ENCODE measurements at places on chromosomes 5 and 9.

DNA sequence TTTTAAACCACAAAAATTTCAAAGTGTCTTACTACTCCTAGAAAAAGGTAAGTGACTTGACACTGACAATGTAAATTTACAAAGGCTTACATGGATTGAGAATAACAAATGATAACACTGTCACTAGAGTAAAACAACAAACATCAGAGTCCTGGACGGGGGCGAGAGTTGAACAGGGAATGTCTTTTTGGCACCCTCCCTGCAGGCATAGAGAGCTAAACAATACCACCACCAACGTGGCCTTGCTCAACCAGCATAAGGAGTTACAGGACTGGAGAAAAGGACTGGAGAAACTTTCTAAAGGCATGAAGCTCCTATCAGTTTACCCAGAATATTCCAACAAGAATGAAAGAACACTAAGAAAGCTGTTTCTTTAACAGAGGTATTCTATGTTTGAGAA, 55.3 kb downstream of the PTBP3 start:
- no peak for DNase-seq

DNA sequence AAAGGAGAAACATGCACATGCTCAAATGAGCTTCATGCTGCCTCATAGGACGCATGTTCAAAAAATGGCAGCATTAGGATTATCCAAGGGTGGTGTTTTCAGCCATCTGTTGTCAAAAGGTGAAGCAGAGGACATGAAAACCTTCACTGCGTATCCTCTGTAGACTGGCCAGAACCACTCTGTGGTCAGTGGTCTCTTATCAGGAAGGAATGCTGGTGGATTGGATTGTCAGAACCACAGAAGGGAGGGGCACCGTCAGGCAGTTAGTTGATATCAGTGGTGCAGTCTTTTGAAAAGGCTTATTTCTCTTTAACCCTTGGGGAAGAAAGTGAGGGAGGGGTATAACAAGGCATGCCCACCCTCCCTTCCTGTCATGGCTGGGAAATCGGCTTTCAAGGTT, 100.1 kb downstream of the FBXL7 start:
- no peak for DNase-seq

- DNase-seq: no peak
These were observed 139.2 kb upstream of the LHFPL2 start for GRCh38 chr5:78787783-78788182.

DNA sequence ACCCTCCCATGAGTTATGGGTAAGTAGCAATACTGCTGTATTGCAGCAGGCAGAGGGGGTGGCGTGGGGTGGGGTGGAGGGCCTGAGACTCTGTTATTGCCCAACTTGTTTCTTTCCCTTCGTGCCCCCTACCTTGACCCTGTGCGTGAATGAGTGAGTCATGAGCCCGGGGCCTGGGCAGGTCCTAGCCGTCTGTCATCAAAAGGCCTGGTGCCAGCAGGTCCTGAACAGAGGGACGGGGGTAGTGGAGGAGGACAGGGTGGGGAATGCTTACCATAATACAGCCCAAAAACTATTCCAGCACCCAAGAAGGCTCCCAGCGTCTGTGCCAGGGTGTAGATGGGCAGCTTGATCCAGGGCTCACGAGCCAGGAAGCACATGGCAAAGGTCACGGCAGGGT, 4.3 kb downstream of the AQP3 start:
- DNase-seq: no peak

DNA sequence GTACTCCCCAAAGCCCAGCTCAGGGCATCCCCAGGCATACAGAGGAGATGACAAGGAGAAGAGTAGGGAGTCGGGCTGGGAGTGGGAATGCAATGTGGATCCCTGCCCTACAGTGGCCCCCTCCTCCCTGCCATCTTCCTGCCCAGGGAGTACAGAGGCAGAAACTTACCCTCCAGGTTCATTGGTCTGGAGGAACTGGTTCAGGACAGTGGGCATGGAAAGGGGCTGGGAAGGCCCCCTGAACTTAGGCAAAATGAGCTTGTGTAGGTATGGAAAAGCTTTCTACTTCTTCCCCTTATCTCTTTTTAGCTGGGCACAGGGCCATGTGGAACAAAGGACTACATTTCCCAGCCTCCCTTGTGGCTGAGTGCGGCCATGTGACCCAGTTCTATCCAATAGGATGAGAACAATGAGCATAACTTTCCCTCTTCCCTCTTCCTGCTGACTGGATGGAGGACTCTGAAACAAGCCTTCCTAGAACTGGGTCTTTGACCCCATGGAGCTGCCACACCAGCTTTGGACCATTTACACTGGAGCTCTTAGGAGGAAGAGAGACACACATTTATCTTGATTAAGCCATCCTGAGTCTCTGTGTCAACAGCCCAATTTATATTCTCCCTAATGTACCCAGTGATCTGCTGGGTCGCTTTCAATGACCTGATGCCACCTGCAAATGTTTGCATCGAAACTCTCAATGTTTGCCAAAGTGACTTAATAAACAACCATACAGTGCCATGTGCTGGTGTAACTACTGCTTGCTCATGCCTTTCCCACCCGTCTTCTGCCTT, 25.0 kb upstream of the HMCN2 start:
- no peak for DNase-seq

- DNase-seq: no peak
These were observed 324.4 kb downstream of the ENC1 start for GRCh38 chr5:74316064-74316603.

DNA sequence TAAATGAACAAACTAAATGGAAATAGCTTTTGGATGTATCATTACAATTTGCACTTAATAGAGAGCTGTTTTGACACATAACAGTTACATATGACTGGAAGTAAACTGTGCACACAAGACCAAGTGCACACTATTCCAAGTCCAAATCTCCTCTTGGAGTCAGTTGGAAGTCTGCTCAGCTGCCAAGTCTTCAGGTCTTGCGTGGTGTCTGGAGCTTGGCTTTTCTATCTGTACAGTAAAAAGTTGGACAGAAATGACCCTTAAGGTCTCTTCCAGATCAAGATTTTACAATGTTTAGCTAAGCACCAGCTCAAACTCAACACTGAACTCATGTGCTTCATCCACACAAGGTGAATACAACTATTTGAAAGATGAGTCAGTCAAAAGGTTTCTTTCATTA, 456.9 kb downstream of the RASEF start:
- DNase-seq: no peak

DNA sequence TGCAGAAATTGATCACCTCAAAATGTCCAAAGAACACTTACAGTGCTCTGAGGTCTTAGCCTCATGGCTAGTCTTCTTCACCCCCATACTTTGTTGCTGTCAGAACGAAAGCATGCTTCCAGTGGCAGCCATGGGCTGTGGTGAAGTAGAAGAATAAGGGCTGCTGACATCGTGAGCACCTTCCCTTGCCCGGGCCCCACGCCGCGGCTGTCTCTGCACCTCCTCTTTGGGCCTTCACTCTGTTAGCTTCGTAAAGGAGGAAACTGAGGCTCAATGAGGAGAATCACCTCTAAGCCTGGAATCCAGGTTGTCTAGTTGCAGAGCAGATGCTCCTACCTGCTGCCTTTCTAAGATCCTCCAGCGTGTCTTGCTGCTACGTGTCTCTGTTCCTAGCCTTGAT, 139.5 kb upstream of the SLC28A3 start:
- no peak for DNase-seq

- DNase-seq: no peak
These were observed 13.6 kb upstream of the SYNPO start for GRCh38 chr5:150626853-150627276.

DNA sequence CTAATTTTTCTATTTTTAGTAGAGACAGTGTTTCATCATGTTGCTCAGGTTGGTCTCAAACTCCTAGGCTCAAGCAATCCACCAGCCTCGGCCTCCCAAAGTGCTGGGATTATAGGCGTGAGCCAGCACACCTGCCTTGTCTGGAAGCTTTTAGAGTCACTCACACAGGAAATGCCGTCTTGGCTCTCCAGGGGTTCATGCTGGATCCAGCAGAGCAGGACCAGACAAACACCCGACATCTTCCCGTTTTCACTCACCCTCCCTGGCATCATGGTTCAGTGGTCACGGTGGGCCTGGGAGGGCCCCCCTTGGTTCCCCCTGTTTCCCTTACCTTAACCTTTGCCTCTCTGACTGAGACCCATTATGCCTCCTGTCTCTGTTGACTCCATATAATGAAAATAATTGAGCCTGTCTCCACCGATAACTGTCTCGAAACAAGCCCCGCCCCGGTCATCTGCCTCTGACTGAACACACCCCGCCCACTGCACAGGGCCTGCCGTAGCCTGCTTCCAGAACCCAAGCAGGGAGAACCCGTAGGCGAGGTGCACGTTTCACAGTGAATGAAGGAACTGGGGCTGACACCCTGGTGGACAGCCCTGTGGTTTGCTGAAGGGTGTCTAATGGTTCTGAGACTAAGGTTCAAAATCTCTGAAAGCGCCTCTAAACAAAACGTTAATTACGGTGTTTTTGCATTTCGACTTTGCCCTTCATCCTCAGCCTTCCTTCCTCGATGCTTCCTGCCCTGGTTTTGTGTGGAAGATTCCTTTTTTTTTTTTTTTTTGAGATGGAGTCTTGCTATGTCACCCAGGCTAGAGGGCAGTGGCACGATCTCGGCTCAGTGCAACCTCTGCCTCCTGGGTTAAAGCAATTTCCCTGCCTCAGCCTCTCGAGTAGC, 39.7 kb upstream of the SPRY4 start:
- DNase-seq: no peak

DNA sequence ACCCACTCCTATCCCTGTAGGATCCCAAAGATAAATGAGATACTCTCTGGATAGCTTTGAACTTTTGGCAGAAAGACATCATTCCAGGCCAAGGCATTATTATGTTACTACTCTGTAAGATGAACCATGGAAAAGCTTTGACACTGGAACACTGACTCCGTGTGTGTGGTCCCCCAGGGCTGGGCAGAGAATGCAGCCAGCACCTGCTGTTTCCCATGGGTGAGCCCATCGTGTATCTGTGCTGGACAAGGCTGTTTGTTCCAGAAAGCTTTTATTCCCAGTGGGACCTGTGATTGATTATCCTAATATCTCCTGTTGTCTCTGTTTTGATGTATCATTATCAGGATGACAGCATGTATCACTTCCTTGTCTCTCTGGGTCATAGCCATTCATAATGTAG, 254.9 kb downstream of the SAXO1 start:
- DNase-seq: no peak

GRCh38 chr9:38227656-38228055, 158.6 kb upstream of the SHB start:
- no peak for DNase-seq

- DNase-seq: no peak
These were observed 12.6 kb downstream of the SLIT3 start for GRCh38 chr5:169288066-169288930.

GRCh38 chr9:100869326-100869725, 159.2 kb upstream of the PLPPR1 start:
- no peak for DNase-seq

GRCh38 chr9:13457795-13458194, 178.3 kb upstream of the MPDZ start:
- DNase-seq: no peak

DNA sequence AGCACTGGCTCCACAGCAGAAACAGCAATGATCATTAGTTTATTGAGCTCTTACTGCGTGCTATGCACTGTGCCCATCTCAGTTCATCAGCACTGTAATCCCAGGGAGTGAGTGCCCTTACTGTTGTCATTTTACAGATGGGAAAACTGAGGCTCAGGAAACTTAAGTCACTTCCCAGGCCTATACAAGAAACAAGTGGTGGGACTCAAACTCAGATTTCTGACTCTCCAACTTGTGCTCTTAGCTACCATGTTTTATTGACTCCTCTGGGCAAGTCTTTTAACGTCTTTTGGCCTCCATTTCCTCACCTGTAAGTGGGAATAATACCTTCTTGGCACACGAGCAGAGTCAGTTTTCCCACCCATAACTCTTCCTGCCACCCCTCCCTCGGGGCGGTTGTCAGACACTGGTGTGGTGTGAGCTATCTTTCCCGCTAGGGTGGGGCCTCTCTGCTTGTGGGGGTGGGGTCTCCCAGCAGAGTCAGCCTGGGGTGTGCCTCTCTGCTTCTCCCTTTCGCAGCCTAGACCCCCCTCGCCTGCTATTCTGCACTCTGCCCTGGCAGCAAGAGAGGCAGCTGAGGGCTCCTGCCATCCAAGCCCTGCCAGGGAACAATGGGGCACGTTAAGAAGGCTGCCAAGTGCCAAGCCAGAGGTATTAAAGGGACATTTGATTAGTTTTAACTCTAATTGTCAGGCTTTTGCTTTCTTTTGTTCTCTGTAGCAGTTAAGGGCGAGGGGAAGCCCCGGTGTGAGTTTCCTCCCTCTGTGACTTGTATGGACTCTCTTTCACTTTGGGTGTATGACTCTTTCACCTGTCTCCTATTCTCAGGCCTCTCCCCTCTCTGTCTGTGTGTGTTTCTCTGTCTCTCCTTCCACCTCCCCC, 12.1 kb downstream of the GALNT10 start:
- no peak for DNase-seq

DNA sequence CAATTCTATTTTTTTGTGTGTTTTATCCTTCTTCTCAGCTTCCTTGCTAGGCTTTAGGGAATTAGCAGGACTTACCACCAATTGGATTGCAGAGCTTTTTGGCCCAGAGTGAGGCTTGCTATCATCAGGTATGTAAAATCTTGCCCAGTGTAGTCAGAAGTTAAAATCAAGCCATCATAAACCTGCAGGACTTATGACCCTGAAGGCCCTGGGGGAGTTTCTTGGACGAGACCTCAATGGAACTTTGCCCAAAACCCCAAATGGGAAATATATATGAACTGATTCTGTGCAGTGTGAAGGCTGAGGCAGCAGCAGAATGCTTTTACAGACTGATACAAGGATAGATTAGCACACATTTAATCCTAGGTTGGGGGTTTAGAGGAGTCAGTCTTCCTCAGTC, 287.0 kb downstream of the SH3GL2 start:
- no peak for DNase-seq

- no peak for DNase-seq
These were observed 71.4 kb downstream of the ASTN2 start for GRCh38 chr9:117343427-117343826.

DNA sequence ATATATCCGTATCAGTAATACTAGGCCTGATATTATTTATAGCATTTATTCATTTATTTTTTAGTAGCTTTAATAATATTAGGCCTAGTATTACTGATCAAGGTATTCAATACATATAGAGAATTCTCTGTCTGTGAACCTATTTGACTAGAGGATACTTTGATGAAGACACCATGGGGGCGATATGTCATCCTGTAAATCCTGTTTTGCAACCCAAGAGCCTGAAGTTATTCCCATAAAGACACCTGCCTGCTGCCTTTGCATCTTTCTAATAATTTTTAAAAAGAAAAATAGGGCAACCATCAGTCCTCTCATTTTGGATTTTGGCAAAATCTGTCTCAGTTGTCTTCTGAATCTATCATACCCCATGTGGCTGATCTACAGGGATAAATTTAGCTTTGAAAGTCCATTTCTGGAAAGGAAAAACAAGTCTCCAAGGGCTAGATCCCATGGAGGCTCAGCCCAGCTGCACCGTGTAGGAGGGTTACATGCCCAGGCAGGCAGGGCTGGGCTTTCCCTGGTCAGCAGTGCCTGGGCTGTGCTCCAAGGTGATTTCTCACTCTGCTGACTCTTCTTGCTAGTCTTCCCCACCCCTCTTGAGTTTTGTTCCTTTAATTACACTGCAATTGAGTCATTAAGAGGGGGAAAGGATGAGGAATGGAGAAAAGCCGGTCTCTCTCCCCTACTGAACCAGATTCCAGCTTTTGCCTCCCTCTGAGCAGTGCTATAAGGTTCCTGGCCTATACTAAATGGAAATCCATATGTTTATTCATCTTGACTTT, 169.0 kb downstream of the TRIM32 start:
- no peak for DNase-seq
